Fibroblast of skin of left biceps (primary cell): ENCODE measurements at places on chromosomes 7 and 10.

- no peak for DNase-seq
Observed at GRCh38 chr7:79217468-79217867, 236.0 kb downstream of the MAGI2 start.

GRCh38 chr10:15658069-15658702, 61.5 kb downstream of the ITGA8 start:
- no peak for DNase-seq

DNA sequence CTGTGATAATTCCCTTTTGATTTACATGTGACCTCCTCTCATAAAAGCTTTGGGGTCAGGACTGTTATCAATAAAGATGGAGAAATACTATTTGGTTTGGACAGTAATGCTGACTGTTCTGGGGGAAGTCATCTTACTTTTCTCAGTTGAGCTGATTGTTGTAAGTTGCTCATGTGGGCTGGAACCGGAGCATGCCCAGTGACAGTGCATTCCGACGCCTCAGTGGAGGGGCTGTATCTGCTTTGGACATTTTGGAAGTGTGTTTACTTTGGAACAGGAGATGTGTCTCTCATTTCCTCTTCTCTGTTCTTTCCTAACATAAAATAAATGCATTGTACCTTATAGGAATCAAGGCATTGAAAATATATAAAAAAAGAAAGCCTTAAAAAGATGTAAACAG, 30.1 kb downstream of the RBM33 start:
- no peak for DNase-seq

GRCh38 chr7:69598487-69599285, 411 bp downstream of the AUTS2 start:
- no peak for DNase-seq

DNA sequence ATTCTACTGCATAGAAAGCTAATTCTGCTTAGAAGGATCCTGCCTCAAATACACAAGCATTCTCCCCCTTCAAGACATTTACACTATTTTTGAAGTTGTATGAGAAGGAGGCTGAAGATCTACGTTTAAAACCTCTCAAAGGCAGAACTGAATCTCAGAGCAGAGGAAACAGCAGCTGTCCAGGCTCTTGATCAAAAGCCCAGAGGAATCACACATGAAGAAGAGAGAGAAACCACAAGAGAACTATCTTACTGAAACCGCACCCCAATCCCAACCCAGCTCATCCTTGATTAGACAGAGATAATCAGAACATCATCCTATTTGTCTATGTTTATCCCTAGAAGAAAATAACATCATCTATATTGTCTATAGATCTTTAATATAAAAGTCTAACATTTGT, 2.2 kb upstream of the DNAJC1 start:
- no peak for DNase-seq

DNA sequence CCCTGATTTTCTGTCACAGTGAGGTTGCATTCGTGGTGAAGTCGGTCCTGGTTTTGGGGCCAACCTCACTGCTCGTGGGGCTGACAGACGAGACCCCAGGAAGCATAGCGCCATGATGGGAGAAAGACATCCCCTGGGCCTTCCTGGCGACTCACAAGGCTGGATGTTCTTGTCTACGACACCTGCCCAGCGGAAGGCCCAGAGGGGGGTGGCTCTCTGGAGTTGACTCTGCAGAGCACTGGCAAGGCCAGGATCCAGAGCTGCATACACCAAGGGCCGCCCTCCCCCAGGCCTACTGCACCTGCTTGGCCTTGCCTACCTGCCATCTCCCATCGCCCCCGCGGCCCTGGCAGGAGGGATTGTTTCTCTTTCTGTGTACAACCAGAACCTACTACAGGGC, 608.9 kb downstream of the PTPRN2 start:
- no peak for DNase-seq

GRCh38 chr7:35430547-35431153, 176.8 kb upstream of the TBX20 start:
- DNase-seq = no peak

DNA sequence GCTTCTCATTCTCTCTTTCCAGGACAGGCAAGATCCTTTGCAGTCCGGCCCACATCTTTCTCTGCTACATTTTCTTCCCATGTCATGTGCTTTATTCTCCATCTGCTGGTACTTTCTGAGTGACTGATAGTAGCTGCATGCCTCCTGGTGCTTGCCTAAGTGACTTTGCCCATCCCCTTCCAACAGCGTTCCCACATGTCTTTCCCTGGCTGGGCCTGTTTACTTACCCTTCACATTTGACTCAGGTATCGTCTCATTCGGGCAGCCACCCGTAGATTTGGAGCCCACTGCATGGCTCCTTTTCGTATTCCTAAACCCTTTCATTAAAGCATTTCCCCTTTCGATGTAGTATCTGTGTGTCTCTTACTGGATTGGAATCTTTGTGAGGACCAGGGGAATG, 24.6 kb downstream of the TYW1 start:
- DNase-seq = no peak

GRCh38 chr7:100444311-100445278, 8.3 kb upstream of the PPP1R35 start:
- DNase-seq = no peak

DNA sequence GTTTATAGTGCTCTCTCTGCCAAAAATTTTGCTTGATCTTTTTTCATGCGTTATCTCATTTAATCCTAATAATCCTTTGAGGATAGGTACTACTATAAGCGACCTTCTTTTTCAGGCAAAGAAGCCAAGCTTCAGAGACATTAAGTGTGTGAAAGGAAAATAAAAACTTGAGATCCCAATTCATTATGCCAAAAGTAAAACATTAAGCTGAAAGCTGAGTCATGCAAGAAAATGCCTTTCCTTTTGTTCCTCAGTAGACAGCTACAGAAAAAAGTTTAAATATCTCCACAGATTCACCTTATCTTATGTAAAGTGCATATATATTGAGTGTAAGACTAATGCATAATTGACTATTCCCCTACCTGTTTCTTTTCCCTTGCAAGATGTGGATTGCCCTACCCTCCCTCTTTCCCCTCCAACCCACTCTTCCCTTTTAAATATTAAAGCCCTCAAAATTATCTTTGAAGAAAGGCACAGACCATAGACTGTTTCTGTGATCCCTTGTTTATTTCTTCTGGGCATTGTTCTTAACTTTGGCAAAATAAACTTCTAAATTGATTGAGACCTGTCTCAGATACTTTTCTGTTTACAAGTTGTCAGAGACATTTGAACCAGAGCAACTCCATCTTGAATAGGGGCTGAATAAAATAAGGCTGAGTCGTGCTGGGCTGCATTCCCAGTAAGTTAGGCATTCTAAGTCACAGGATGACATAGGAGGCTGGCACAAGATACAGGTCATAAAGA, 1139.9 kb upstream of the LRRN3 start:
- no peak for DNase-seq

- no peak for DNase-seq
Observed at GRCh38 chr10:31100662-31101061, 69.0 kb upstream of the ZNF438 start.

GRCh38 chr7:85074992-85075391, 111.9 kb downstream of the SEMA3D start:
- DNase-seq = no peak

GRCh38 chr10:117075064-117075463, 63.0 kb downstream of the VAX1 start:
- no peak for DNase-seq

DNA sequence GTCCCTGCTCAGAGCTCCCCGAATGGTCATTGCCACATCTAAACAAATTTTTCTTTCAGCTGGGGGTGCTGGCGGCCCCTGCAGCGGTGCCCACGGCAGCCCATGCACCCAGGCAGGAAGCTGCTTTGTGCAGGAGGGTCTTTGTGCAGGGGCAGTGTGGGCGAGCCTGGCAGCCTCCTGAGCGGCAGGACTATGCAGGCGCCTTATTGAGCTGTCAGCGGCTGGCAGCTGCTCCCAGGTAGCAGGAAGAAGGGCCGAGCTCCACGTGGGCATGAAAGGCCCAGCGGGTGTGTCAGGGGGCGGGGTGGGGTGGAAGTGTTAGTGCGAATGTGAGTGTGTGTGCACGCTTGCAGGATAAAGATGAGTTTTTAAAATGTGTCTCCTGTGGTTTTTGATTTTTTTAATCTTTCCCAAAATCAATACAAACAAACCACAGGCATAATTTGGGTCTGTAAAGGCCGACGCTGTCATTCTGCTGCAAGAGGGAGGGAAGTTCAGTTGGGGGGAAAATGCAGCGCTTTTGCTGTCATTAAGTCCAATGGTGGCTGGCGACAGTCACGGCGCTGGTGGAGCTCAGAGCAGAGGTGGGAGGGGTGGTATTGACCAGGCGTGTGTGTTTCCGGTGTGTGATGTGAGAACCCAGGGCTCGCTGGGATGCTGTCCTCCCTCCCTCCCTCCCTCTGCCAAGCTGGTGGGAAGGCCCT, 83.9 kb downstream of the LHPP start:
- DNase-seq = no peak

- DNase-seq = no peak
Observed at GRCh38 chr10:69729326-69730048, 72.2 kb upstream of the COL13A1 start.

DNA sequence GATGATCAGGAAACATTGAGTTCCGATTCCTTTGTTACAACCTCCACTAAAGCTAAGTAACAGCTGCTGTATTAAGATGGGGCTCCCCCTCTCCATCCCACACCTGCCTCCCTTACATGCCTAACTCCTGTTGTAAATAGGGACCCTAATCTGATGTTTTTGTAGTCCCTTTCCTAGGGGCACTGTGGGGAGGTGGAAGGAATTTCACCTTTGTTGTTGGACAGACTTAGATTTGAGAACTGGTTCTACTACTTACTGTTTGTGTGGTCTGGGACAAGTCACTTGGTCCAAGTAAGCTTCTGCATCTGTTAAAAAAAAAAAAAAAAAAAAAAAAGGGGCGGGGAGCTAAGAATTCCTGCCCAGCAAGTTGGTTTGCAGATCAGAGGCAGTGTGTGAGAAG, 42.6 kb downstream of the KIAA1217 start:
- no peak for DNase-seq

GRCh38 chr10:24952143-24952706, at the start of gene PRTFDC1:
Gene PRTFDC1, minus strand, starts transcription at chr10:24952606. Its CDS starts 31 bp downstream, at chr10:24952575.
- no peak for DNase-seq

GRCh38 chr10:15478429-15478828, 107.3 kb upstream of the FAM171A1 start:
- no peak for DNase-seq

DNA sequence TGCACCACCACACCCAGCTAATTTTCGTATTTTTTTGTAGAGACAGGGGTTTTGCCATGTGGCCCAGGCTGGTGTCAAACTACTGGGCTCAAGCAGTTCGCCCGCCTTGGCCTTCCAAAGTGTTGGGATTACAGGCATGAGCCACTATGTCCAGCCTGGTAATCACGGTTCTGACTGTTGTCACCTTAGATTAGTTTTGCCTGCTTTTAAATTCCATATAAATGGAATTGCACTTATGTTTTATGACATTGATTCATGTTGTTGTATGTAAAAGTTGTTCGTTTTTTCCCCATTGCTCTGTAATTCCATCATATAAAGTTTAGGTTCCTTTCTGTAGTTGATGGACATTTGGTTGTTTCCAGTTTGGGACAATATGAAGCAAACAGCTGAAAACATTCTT, 106.0 kb downstream of the CAMK1D start:
- no peak for DNase-seq

GRCh38 chr10:3740157-3740871, 44.7 kb downstream of the KLF6 start:
- no peak for DNase-seq

DNA sequence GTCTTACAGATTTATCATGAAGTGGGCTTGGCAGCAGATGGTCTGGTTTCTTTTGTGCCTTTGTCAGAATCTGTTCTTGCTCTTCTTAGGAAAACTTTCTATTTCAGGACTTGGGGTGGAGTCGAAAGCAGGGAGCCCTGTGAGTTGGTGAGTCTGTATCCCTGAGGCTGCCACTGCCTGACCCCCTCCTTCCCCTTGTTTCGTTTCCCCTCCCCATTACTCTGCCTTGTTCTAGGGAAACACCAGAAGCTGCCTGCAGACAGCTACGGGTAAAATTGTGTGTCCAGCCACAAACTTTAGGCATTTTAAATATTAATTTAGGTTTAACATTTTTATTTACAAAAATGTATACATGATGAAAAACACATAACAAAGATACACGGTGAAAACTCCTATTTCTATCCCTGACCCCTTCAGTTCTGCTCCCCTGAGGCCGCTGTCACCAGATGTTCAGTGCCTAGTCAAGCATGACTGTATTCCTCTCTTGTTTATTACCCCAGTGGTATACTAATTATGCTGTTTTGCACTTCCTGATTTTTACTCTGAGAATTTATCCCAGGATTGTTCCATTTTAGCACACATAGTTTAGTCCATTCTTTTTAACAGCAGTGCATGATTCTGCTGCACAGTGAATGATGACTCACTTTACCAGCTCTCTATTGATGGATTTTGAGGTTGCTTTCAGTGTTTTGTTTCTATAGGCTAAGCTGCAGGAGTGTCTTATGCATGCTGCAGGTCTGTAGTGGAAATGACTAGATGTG, 9.1 kb downstream of the TSPAN14 start:
- DNase-seq = no peak

- no peak for DNase-seq
Observed at GRCh38 chr10:63630931-63631680, 109.9 kb downstream of the REEP3 start.

GRCh38 chr10:12377658-12378290, 28.4 kb downstream of the CAMK1D start:
- DNase-seq = no peak

DNA sequence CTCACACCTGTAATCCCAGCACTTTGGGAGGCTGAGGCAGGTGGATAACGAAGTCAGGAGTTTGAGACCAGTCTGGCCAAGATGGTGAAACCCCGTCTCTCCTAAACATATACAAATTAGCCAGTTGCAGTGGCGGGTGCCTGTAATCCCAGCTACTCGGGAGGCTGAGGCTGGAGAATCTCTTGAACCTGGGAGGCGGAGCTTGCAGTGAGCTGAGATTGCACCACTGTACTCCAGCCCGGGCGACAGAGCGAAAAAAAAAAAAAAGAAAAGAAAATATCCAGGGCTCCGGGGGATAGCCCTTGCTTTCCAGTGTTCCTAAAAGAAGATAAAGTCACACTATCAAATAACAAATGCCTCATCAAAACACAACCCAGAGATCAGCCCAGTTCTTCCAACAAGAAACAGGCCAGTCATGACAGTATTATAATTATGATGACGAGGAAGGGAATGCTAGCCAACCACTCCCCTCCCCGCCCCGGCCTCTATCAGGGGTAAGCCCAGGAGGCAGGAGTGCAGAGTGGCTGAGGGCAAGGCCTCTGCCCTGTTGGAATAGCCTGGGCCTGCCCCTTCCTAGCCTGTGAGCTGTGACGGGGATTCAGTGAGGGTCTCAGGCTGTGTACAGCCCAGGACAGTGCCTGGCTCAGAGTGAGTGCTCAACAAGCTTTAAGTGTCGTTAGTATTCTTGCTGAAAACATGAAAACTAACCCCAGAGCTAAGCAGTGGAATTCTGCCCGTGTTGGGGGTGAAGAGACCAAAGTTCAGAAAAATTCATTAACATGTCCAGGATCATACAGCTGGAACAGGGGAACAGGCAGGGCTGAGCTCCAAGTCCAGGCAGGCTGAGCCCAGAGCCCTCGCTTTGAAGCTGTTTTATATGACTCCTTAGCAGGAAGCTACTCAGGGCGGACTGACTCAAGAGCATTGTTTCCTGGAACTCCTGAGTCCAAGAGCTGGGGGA, 54.3 kb downstream of the FAM241B start:
- DNase-seq = no peak
